ENCODE measurements at places on chromosomes 6 and 20. TPM values are rescaled to one million over a fixed set of nuclear protein-coding genes. Genes with fewer than 3 reads are reported as not detected.

SCUBE3 gene
- 0.49 TPM for total RNA-seq

DNA sequence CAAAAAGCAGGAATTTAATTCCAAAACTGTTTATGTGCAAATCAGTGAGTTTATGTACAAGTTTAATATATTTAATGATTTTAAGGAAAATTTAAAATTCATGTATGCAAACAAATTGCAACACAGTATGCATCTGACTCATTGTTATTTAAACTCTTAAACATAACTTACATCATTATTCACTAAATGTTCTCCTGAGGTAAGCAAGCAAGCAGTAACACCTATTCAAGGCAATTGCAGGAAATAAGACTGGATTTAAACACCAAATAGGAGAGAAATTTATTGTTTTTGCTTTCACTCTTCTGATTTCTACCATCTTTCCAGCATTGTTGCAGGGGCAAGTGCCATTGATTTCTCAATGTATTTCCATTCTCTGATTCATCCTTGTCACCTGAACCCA lies 239.5 kb downstream of the TFAP2A start:
- DNase-seq, result no peak

GRCh38 chr20:14599613-14600012 lies 262.2 kb upstream of the FLRT3 start:
- DNase-seq, result no peak

DNA sequence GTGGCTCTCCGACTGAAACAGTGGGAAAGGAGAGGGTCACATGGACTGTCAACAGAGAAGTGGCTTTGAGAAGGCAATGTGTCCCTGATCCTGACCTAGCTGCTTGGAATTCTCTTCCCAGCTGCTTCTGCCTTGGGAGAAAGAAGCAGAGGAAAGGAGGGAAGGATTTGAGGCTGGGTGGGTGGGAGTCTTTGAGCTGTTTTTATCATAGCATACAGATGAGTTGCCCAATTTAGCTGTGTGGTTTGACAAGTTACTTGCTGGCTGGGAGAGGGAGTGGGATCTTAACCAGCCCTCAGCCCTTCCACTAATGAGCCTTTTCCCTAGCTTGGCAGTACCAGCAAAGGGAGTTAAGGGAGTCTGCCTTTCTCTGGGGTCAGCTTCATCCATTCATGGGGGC lies 51.1 kb upstream of the MYL9 start:
- DNase-seq, result no peak

CCN5 gene
- 134 TPM for total RNA-seq

- DNase-seq, result no peak
Observed at GRCh38 chr6:160122744-160123143, 1.1 kb downstream of the SLC22A1 start.

DNA sequence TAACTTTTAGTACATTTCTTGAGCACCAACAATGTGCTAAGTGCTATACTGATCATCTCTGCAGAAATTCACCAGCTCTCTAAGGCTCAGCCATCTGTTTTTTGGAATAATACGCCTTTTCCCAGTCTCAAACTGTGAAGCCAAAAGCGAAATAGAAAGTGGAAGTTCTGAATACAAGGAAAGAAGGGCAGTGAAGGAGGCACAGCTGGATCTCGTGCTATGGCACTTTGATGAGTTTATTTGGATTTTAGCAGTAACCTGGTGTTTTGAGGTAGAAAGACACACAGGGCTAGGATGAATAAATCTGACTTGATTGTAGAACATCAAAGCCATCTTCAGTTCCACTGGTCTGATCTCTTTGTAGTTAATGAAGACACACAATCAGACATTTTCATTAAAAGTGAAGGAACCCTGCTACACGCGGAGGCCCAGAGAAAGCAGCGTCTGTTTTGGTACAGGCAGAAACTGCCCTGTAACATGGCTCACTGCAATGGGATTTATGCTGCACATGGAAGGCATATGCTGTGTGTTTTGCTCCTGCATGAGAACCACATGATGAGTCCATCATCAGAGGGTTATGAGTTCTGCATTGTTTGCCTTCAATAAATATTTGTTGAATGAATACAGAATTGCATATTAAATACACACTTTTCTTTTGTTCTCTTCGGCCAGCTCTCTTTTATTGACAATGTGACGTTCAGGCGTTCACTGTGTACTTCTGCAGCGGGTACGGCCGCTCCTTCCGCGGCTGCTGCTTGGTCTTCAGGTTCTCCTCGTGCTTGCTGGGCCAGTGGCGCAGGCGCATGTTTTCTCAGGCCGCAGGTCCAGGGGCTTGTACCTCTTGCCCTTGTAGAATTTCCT lies 100.9 kb downstream of the PREP start:
- no peak for DNase-seq

DNA sequence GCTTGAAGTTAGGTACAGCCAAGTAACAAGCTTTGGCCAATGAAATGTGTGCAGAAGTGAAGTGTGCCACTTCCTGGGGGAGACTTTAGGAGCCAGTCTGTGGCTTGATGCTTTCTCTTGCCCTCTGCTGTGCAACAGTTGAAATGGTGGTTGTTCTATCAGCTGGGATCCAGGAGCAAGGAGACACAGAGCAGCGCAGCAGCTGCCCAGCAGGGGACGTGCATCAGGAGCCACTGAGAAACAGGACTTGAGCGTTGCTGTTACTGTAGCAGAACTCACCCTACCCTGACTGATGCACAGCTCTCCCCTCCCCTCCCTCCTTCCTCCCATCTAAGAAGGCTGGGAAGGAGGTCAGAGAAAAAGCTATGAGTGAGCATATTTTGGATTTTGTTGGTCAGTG lies 18.9 kb upstream of the CCN5 start:
- DNase-seq, result no peak

DNA sequence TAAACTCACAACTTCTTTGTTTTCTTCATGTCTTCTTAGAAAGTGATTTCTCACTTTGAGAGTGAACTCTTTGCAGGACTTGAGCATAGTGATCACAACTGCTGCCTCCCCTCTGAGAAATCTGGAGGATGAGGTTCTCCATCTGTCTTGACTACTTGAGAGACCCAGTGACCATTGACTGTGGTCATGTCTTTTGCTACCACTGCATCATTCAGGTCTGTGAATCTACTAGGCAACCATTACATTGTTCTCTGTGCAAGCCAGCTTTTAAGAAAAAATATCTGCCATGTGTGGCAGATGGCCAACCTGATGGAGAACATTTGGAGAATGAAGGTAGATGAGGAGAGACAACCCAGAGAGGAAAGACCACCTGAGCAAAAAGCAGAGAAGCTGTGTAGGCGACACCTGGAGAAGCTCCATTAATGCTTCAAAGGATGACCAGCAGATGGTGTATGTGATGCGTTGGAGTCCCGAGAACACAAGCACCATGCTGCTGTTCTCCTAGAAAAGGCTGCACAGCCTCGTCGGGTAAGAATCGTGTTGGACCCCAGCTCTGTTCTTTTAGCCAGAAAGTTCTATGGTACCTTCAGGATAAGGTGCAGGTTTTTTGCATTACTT lies 25.1 kb upstream of the TRIM26 start:
- no peak for DNase-seq

DNA sequence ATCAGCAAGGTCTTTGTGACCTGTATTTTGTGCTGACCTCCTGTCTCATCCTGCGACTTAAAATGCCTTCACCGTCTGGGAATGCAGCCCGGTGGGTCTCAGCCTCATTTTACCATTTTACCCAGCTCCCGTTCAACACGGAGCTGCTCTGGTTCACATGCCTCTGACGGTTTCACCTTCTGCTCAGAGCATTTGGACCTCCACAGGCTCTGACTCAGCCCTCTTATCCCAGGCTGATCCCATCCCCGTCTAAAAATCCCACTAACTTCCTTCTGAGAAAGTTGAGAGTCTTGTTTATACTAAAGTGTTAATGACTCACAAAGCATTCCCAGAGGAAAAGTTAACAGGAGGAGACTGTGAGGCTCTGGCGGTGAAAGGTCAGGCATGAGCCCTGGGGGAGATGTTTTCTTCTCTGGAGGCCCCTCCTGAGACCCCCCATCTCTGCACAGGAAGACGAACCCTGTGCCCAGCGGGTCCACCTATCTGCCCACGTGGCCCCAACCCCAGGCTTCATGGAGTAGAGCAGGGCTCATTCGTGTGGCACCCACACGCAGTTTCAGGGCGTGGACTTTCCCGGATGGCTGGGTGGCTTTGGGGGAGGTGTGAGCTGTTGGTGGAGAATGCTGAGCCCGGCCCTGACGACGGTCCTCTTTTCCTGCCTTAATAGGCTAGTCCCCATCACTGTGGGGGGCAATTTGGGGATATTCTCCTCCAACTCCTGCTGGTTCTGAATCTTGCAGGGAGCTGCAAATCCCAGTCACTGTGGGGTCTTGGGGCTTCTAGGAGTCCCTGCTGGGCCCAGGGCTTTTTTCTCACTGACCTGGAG lies 3.3 kb upstream of the BIRC7 start:
- DNase-seq, result no peak

- DNase-seq, result no peak
Observed at GRCh38 chr20:7772371-7772770, 167.9 kb downstream of the HAO1 start.

CLPSL2 gene
- not detected for total RNA-seq

SOBP gene
- total RNA-seq, result 13.3 TPM

- no peak for DNase-seq
Observed at GRCh38 chr6:38909015-38909730, 139.4 kb upstream of the GLP1R start.

- DNase-seq, result no peak
Observed at GRCh38 chr20:34562641-34563040, 4.1 kb downstream of the MAP1LC3A start.

MOG gene
- not detected for total RNA-seq
